ENCODE measurements at places on chromosomes 4 and X.

DNA sequence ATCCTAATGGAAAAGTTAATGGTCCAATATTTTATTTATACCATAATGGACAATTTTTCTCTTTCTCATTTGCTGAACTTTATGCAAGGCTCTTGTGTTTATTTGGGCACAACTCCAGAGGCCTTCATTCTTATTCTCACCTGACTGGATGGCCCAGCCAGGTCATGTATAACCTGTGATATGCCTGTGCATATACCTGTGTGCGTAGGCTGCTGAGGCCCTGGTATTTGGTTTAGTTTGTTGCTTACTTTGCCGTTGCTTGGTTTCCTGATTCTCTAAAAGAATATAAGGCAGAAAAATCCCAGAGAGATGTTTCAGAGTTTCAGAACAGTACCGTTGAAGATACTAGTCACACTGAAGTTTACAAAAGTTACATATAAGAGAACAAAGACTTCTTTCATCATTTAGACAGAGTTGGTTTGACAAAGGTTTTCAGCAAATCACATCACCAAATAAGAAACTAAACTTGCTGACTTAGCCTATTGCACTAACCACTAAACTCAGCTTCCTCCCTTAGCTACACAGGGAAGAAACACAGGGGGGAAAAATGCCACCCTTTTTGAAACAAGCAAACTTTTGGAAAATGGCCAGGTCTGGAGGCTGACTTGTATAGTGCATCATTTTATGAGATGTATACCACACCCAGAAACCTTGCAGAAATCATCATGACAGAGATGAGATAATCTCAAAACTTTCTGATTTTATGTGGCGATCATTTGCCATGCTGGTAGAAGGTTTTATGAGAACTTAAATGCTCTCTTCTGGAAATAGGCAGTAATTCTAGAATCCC is 248.5 kb downstream of the GRIA3 start:
- DNase-seq = no peak

DNA sequence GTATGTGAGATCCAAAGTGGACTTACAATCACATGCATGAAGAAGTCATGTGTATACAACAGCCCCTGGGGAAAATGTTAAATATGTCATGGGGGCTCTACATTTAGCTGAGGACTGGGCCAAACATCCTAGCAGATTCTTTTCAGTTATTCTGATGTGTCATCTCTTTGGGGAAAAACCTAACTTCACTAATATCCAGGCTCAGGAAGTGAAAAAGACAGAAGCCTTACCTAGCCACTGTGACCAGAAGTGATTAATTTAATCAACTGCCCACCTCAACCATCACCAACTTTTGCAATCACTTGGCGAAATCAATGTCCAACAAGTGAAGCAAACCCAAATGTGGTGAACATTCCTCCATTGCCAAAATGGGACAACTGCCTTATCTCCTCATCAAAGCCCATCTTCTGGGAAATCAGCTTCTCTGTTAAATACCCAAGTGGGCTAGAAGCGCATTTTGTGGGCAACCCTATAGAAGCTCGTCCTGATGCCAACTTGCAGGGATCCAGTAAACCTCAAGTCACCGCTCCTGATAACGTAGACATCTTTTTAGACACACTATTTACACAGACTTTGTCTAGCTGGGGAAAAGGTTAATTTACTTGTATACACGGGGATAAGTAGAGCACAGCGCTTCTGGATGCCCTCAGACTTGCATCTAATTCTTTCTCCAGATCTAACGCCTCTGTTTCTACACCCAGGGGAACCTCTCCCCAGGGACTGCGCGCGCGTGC is 1.4 kb upstream of the HHIP start:
- no peak for DNase-seq

DNA sequence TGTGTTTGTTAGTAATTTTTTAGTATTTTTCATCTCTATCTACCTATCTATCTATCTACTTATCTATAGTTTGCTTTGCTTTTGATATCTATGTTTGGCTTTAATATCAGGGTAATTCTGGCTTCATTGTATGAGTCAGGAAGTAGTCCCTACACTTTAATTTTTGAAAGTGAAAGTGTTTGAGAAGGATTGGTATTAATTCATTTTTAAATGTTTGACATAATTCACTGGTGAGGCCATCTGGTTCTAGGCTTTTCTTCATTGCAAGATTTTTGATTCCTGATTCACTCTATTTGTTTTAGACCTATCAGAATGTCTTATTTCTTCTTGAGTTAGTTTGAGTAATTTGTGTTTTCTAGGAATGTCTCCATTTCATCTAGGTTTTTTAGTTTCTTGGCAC is 20.2 kb upstream of the TCP11X2 start:
- DNase-seq = no peak

DNA sequence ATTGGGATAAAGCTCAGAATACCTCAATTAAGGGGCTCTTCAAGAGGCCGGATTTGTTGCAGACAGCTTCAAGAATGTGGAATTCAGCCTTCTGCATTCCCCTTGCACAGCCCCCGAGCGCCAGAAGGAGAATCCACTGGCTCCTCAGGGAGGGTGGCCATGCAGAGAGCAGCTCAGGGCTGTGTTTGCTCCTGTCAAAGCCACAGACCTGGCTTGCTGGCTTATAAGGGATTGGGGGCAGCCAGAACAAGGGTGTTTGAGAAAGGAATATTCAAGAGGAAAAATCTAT is 36.8 kb downstream of the ING2 start:
- DNase-seq = no peak

DNA sequence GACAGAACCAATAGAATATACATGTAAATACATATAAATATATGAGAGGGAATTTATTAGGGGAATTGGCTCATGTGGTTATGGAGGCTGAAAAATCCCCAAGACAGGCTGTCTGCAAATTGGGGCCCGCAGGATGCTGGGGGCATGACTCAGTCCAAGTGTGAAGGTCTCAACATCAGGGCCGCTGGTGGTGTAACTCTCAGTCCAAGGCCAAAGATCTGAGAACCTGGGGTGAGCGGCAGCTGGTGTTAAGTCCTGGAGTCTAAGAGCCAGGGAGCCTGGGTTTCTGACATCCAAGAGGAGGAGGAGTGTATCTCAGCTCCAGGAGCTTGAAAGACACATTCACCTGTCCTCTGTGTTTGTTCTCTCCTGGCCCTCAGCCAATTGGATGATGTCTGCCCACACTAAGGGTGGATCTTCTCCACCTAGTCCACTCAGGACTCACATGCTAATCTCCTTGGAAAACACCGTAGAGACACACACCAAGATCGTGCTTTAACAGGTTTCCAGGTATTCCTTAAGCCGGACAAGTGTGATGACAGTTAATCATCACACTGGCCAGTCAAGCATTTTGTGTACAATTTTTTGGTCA is 28.9 kb downstream of the TIGD2 start:
- no peak for DNase-seq

DNA sequence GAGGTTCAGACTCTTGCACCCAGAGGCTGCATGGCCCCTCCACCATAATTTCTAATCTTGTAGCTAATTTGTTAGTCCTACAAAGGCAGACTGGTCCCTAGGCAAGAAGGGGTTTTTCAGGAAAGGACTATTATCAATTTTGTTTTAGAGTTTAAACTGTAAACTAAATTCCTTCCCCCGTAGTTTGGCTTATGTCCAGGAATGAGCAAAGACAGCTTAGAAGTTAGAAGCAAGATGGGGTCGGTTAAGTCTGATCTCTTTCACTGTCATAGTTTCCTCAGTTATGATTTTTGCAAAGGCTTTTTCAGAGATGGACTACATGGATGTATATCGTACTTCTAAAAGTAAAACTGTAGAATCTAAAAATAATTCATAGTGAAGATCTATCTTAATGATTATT is 258.1 kb upstream of the IL1RAPL1 start:
- DNase-seq = no peak

DNA sequence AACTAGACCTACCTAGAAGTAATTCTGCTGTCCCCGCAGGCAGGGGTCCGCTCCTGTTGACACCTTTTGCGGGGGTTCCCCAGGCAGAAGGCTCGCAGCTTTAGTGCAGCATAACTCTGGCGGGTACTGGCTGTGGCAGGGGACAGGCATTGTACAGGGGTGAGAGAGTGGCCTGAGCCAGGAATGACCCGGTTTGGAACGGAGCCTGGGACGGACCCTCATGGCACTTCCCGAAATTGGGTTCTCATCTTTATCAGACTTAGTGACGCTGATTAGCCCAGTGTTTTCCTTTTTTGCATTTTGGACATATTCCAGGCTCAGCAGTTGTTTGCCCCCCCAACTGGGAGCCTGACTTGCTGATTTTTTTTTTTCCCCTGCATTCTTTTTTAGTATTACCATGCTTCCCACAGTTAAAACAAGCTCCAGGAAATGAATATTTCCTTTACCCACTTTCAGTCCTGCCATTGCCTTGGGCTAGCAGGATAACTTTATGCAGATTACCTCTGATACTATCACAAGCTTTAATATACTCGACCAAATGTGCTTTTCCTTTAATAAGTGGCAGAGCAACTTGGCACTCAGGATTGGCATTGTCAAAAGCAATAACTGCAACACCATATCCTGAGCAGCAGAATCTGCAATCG is 55.8 kb upstream of the WDR1 start:
- DNase-seq = no peak

Measured in effector CD4-positive, alpha-beta T cell (primary cell).